Stimulated activated CD8-positive, alpha-beta memory T cell treated with anti-CD3 and anti-CD28 coated beads, Interleukin-2, amount 100 ng/mL, for 48 hours (primary cell): ENCODE measurements at places on chromosomes 4 and X.

GRCh38 chr4:2247128-2248043 is 5.5 kb upstream of the HAUS3 start:
- DNase-seq = no peak

DNA sequence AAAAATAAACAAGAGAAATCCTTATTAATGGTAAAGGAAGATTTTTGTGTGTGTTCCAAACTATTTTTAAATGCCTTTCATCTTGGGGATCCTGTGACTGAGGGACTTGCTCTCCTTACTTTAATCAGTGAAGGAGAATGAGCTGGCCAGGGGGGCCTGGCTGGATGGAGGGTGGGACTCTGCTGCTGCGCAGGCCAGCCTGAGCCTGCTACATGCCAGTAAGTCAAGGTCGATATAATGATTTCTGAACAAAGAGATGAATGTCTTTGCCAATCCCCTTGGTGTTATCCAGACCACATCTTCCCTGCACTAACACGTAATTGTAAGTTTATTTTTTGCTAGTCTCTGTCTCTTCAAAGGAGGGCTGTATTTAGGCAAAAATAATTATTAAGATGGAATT is 1679.2 kb upstream of the TENM3 start:
- DNase-seq = no peak

- DNase-seq = no peak
Observed at GRCh38 chr4:104519588-104519987, 24.9 kb upstream of the CXXC4 start.

DNA sequence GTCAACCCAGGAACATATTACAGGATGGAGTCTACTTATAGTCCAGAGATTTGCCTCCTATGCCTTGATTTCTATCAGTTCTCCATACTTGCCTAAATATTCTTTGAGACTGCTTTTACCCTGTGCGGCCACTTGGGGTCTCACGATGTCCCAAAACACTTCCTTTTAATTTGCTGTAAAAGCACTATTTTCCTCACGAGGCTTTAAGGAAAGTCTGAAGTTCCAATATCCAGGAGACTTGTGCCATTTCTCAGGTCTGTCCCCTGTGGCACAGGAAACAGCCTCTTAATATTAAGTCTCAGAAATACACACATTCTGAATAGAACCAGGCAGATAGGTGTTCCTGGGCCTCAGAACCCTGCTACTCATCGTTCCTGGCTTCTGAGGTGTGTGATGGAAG is 142.9 kb downstream of the TMEM164 start:
- no peak for DNase-seq

- no peak for DNase-seq
Observed at GRCh38 chrX:16213961-16214360, 46.7 kb downstream of the MAGEB17 start.

- DNase-seq = no peak
Observed at GRCh38 chr4:4577359-4577875, 35.6 kb upstream of the STX18 start.

GRCh38 chr4:51960486-51960885 is 59.7 kb downstream of the LRRC66 start:
- DNase-seq = no peak

DNA sequence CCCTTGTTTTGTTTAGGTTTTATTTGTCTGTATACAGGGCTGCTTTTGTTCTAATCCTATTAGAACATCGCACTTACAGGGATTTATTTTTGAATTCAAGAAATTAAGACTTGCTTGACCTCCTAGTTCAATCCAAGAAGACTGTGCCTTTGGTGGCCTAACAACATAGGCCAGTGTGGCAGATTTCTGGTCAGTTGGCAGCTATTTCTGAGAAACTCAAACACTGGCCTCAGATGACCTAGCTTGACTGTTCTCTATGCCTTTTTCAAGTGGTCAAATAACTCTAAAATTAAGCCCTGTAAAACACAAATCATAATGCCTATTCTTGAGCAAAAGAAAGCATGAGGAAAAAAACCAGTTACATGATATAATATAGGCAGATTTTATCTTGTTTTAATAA is 89.3 kb upstream of the GPR34 start:
- no peak for DNase-seq

- no peak for DNase-seq
Observed at GRCh38 chr4:165556383-165556782, 177.6 kb downstream of the CPE start.

GRCh38 chrX:40171513-40172400 is 74.0 kb upstream of the BCOR start:
- DNase-seq = no peak

GRCh38 chr4:151035911-151036310 is 20.8 kb upstream of the LRBA start:
- DNase-seq = no peak

DNA sequence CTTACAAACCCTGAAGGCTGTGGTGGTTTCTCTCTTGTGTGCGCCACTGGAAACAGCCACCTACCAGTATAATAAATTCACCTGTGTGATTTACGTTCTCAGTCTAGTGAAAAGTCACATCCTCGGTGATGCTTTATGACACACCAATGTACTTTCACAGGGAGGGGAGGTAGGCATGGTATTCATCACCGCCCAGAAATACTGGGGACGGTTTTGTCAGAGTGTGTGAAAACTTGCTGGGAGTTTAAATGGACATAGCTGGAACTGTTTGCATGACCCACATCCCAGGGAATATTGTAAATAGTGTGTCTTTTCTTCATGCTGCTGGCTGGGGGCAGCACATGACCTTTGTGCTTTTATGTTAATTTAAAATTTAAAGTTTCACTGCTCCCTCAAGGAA is 421.8 kb downstream of the MAPK10 start:
- DNase-seq = no peak

DNA sequence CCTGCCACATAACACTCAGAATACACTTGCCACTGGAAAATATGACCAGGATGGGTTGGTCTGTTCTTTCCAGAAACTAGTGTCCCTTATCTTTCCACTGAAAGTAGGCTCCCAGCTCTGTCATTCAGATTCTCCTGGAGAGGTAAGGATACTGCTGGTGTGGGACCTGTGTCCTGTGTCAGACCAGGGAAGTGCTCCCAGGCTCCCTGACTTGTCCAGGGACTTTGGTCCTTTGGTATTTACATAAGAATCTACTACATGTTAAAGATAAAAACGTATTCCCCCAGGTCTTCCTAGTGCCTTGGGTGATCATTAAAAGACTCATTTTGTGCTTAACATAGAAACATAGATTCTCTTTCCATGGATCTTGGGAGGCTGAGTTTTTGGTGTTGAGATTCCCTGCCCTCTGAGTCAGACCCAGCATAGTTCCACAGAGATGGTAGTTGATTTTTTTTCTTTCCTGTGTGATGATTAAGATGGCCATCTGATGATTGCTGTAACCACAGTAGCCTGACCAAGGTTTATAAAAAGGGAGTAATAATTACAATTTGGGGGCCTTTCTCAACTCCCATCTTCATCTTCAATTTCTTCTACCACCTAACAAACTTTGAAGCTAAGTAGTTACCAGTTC is 159.8 kb upstream of the JADE1 start:
- DNase-seq = no peak

DNA sequence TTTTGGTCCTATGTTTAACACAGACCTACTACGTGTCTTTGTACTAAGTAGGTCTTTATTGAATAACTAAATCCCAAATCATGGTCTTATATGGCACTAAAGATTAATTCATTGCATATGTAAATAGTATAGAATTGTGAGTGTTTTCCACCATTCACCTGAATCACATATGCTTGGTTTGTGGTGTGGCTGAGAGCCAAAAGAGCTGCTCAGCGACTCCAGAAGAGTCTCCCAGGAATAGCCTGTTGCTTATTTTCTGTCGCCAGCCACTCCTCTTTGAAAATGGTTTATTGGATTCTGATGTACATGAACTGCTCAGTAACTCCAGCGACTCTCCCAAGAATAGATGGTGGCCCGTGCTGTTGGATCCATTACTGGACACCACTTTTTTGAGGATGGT is 184.5 kb downstream of the CLCN4 start:
- DNase-seq = no peak

DNA sequence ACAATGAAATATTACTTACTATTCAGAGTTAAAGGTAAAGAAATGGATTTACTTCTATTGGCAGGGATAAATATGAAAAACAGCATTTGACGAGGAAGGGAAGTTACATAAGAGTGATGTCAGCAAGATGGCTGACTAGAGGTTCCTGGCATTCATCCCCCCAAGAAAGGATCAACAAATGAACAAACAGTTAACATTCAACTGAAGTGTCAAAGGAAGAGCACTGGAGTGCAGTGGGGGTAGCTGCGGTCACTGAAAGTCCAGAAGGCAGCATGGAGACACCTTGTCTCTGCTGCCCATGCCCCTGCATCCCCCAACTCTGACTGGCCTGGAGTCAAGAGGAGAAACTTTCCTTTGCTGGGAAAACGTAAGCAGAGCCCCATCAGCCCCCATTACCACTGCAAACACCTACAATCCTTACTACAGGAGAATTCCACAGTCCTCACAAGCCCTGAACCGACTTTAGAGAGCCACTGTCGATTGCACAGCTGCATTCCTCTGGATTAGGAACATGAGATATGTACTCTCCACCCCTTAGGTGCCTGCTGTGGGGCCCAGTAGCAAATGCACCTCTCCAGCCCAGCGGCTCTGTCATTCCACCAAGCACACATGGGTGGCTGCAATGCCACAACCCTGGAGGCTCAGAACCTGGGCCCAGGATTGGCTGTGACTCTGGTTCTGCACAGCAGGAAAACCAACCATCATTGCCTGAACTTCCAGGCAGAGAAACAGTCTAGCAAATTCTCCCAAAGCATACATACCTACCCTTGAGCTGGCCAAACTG is 79.5 kb downstream of the CBR4 start:
- DNase-seq = no peak

- DNase-seq = no peak
Observed at GRCh38 chrX:71603618-71604017, 14.7 kb downstream of the CXCR3 start.

DNA sequence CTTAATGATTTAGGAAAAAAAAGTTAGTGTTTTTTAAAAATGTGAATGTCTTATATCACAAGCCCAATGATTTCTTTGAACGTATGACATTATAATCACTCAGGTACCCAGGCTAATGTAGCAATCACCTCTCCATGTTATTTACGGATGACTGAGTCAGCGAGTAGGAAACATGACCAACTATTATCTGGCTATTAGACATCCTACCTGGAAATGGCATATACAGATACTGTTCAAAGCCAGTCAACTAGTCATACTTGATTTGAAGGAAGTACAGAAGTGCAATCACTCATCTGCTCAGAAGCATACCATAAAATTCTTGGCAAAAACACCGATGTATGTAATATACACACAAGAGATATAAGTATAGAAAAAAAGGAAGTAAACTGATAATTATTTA is 732.5 kb downstream of the ARAP2 start:
- DNase-seq = no peak

- no peak for DNase-seq
Observed at GRCh38 chr4:167555338-167556022, 321.2 kb upstream of the SPOCK3 start.

- no peak for DNase-seq
Observed at GRCh38 chr4:56976283-56976836, 1.0 kb downstream of the NOA1 start.

- no peak for DNase-seq
Observed at GRCh38 chr4:52554612-52555355, 104.3 kb downstream of the USP46 start.

- no peak for DNase-seq
Observed at GRCh38 chrX:63809173-63809572, 24.2 kb upstream of the ARHGEF9 start.

- no peak for DNase-seq
Observed at GRCh38 chr4:4568806-4569427, 27.1 kb upstream of the STX18 start.

- no peak for DNase-seq
Observed at GRCh38 chr4:158255727-158256324, 45.5 kb downstream of the TMEM144 start.

DNA sequence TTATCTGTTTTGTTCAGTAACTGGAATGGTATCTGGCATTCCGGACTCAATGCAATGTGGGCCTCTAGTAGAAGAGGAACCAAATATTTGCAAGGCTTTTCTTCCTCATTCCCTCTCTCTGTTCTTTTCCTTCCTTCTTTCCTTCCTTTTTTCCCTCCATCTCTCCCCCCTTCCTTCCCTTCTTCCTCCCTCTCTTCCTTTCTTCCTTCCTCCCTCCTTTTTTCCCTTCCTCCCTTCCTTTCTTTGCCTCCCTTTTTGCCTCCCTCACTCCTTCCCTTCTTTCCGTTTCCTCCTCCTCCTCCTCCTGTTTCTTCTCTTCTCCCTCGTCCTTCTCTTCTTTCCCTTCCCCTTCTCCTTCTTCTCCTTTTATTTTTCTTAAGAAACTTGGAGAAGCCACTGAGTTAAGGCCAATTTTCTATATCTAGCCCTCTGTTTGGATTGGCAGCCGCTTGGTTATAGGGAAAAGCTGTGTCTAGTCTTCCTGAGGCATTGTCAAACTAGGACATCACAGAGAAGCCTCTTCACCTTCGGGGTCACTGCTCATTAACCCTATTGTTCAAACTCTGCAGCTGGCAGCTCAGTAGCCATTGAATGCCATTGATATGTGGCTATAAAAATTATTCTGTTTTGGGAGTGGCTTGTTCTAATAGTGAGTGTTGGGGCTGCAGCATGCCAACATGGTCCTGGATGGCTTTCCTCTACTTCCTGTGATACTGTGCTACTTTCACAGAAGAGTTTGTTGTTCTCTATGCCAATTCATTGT is 95.9 kb downstream of the CFAP299 start:
- DNase-seq = no peak

GRCh38 chr4:71185037-71185436 is 153.8 kb upstream of the SLC4A4 start:
- no peak for DNase-seq

GRCh38 chr4:32025851-32026459 is 1305.8 kb downstream of the PCDH7 start:
- no peak for DNase-seq

DNA sequence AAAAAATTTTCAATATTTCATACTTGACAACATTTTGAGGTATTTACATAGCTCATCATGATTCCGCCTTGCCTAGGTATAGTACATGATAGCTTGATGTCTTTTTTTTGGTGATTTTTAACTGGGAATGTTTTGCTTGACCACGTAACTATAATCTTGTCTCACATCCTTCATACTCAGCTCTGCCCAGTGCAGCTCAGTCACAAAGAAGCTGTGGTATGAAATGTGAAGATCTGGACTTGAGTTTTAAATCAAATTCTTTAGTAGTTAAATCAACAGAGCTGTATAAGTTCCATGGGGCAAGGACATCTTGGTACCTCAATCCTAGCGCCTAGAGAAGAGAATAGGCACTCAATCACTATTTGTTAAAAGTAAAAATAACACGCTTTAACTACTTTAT is 276.3 kb upstream of the DKK2 start:
- no peak for DNase-seq

- DNase-seq = no peak
Observed at GRCh38 chr4:178470996-178471784, 1029.0 kb upstream of the AGA start.

DNA sequence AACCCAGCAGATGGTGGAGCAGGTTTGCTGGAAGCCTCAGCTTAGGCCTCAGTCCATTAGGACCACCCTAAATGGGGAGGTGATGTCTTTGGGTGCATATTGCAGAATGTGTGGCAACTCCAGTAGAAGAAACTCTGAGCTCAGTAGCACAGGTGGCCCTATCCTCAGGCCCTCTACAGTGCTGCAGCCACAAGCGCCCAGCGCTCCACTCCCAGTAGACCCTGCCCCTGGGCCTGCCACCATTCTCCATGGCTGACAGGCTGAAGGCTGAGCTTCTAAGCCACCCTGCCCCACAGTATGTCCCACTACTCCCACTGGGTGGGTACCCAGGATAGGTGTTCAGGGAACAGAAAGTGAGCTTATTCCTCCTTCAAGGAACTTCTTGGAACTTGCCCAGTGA is 162.8 kb upstream of the MAMLD1 start:
- no peak for DNase-seq

GRCh38 chr4:38069271-38069760 is 109.1 kb downstream of the PTTG2 start:
- DNase-seq = no peak

GRCh38 chr4:83996254-83996653 is 460.3 kb downstream of the GPAT3 start:
- no peak for DNase-seq
